ENCODE measurements at places on chromosomes 7 and 10. TPM values are rescaled to one million over a fixed set of nuclear protein-coding genes. Genes with fewer than 3 reads are reported as not detected.
A peak's percentile ranks its signal among the peaks of the same experiment; 100 is the strongest.

SHH gene
- total RNA-seq = not detected

GRCh38 chr7:64429232-64429631, 115.5 kb downstream of the ZNF736 start:
- no peak overlapping the region for H3K27ac ChIP-seq
- H3K27me3 ChIP-seq = no peaks in the 10 kb centered on the region
- no peak overlapping the region for H3K4me3 ChIP-seq

GRCh38 chr10:110209454-110209925, 2.1 kb downstream of the MXI1 start:
- H3K27me3 ChIP-seq = no peaks in the 10 kb centered on the region
- no peaks in the 10 kb centered on the region for H3K36me3 ChIP-seq
- peaks cover 45% of the 10 kb centered on the region for H3K4me1 ChIP-seq
- DNase-seq = peak; percentile 79
- H3K27ac ChIP-seq = peak overlapping the region; percentile 92

WBP1L gene
- 39.3 TPM for total RNA-seq

DNA sequence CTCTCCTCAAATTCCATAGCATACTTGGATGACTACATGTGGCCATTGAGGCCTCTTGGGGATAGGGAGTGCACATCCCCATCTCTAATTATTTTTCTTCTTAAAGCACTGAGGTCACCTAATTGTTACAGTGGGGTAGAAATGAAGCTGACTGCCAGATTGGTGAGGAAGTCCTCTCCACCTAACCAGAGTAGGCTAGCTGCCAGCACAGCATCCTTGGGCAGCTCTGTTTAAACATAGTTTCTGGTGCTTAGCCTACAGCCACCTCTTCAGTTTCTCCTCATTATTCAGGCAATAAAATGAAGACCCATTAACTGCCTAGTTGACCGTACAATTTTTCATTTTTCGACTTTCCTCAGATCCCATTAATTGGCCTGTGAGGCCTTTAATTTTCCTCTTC, 104.6 kb downstream of the MLLT10 start:
- no peaks in the 10 kb centered on the region for H3K4me1 ChIP-seq
- H3K27me3 ChIP-seq = no peaks in the 10 kb centered on the region
- DNase-seq = no peak

GRCh38 chr7:84924353-84924752, 262.5 kb downstream of the SEMA3D start:
- H3K27ac ChIP-seq = no peak overlapping the region
- H3K4me3 ChIP-seq = no peak overlapping the region
- no peak for DNase-seq
- H3K4me1 ChIP-seq = no peaks in the 10 kb centered on the region
- H3K36me3 ChIP-seq = no peaks in the 10 kb centered on the region

TBC1D12 gene
- total RNA-seq = 0.30 TPM

MOGAT3 gene
- total RNA-seq = not detected

- no peaks in the 10 kb centered on the region for H3K4me1 ChIP-seq
- no peak overlapping the region for H3K27ac ChIP-seq
- H3K4me3 ChIP-seq = no peak overlapping the region
- H3K36me3 ChIP-seq = no peaks in the 10 kb centered on the region
- no peak for DNase-seq
- no peaks in the 10 kb centered on the region for H3K27me3 ChIP-seq
These were observed 114.0 kb downstream of the RAB18 start for GRCh38 chr10:27618036-27618615.

OR2A1 gene
- total RNA-seq = not detected

PAPSS2 gene
- total RNA-seq = 0.42 TPM

SMIM30 gene
- total RNA-seq = 21.8 TPM

DNA sequence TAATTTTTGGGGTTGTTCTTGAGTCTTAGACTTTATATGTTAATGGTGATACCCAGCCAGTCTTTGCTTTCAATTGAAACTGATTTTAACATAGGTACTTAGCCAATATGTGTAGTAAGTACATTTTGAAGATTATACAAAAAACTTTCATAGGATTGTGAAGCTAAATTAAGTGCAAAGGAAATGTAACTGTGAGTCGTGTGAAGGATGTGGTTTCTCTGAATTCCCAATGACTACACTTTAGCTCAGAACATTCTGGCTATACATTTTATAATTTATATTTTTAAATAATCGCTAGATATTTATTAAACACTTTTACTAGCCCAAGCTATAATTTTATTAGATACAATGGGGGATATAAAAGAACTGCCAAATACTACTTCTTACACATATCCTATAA, 359.3 kb downstream of the PCLO start:
- no peaks in the 10 kb centered on the region for H3K27me3 ChIP-seq
- no peak overlapping the region for H3K27ac ChIP-seq
- no peaks in the 10 kb centered on the region for H3K36me3 ChIP-seq
- no peaks in the 10 kb centered on the region for H3K4me1 ChIP-seq
- no peak overlapping the region for H3K4me3 ChIP-seq

LDB3 gene
- 0.08 TPM for total RNA-seq

DNA sequence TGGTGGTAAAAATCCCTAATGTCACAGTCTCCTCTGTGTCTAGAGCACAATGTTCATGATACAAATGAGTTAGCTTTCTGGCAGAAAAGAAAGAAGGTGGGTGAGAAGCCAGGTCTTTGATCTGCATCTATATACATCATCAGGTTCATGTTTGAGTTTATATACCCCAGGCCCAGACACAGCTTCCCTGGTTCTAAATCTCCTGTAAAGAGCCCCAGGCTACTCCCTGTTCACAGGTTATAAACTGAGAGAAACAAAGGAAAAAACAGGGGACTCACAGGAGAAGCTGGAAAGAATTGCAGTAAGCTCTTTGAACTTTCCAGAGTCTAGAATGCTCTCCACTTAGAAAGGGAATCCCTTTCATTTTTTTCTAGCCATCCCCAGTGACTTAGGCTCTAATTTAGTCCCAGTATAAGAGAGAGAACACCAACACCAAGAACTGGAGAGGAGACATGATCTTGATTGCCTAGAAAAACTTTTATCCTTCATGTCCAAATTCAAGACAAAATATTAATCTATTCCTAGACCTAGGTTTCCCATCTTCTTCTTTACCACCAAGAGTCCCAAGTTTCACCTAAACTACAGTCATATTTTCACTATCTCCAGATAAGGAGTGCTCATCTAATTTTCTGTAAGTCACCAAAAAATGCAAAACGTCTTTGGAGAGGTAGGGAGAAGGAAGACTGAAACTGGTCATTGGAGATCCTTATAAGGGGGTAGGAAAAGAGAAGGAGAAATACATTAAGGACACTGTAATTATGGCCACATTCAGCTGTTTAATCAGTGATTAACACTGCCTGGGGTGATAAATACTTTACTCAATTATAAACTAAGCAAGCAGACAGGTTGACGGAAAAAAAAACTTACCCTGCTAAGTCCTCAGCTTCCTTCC, 469 bp downstream of the MSS51 start:
- H3K4me1 ChIP-seq = peaks cover 15% of the 10 kb centered on the region
- no peak for DNase-seq
- no peak overlapping the region for H3K27ac ChIP-seq
- H3K4me3 ChIP-seq = no peak overlapping the region
- peaks cover 5% of the 10 kb centered on the region for H3K36me3 ChIP-seq

NPC1L1 gene
- 0.23 TPM for total RNA-seq

DNA sequence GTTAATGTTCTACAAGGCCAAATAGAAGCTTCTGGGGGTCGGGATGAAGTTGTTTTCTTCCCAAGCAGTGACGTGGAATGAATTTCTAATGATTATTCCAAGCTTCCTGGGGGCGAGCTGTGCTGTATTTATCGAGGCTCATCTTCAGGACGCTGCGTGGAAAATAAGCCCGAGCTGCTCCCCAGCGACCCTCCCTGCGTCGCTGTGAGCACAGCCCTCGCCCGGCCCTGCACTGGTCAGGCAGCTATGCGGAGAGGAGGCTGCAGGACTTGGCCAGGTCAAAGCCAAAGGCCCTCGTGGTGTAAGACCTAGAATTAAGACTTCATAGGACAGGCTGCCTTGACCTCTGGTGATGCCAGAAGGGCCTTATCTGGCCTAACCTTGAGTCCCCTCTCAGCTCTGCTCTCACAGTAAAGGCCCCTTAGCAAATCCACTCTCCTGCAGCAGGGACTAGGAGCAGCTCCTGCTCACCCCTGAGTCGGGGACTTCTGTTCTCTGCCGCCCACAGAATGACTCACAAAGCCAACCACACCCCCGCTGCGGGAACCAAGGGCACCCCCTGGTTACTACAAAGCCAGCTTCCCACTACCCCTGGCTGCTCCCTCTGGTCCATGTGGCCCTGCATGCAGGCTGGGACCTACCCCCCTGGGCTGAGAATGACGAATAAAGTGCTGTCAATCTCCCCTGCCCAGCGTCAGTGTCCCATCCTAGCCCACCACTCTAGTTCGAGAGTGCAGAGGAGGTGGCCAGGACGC, 501.6 kb downstream of the TCERG1L start:
- no peak overlapping the region for H3K4me3 ChIP-seq
- no peaks in the 10 kb centered on the region for H3K27me3 ChIP-seq
- no peak overlapping the region for H3K27ac ChIP-seq
- no peaks in the 10 kb centered on the region for H3K36me3 ChIP-seq

DNA sequence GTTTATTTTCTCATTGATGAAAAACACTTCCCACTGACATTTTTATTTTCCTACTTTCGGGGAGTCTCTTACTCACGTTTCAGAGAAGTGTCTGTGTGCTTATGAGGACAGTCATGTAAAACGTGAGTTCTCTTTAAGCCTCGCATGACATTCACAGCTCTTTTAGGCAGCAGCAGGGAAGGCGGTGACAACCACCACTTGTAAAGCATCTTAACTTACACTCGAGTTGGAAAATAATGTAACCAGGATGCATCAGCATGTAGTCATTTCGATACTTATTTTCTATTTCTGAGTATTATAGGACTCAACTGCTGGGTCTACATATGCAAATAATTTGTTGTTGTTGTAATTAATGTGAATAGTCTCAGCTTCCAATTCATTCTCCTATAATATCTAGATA, 153.6 kb downstream of the SEMA3D start:
- H3K27ac ChIP-seq = no peak overlapping the region
- H3K4me1 ChIP-seq = no peaks in the 10 kb centered on the region
- no peak for DNase-seq
- no peak overlapping the region for H3K4me3 ChIP-seq
- no peaks in the 10 kb centered on the region for H3K27me3 ChIP-seq

IFIT1B gene
- not detected for total RNA-seq

- H3K4me3 ChIP-seq = no peak overlapping the region
- no peaks in the 10 kb centered on the region for H3K4me1 ChIP-seq
- H3K36me3 ChIP-seq = no peaks in the 10 kb centered on the region
- no peak for DNase-seq
These were observed 344.9 kb upstream of the MKI67 start for GRCh38 chr10:128471151-128471550.

DNA sequence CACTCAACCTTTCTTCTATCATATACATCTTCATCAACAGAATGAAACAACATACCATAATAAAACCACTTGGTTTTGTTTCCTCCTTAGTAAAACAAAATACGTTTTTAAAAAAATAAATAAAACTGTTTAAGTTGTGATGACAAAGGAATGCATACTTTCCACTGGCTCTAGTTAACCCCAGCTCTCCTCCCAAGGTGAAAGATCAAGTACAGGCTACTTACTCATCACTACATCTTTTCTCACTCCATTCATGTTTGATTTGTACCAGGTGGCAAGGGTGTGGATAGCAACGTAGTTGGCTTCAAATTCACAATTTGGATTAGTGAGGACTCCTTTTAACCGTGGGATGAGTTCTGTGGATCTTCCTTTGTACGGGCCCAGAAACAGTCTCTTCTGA, 14.7 kb downstream of the OGA start:
- no peak overlapping the region for H3K4me3 ChIP-seq
- H3K4me1 ChIP-seq = peaks cover 38% of the 10 kb centered on the region
- H3K27me3 ChIP-seq = no peaks in the 10 kb centered on the region
- H3K27ac ChIP-seq = no peak overlapping the region
- no peak for DNase-seq

NXPH1 gene
- not detected for total RNA-seq

- H3K27me3 ChIP-seq = no peaks in the 10 kb centered on the region
- no peak overlapping the region for H3K27ac ChIP-seq
- no peak overlapping the region for H3K4me3 ChIP-seq
- no peaks in the 10 kb centered on the region for H3K36me3 ChIP-seq
- DNase-seq = no peak
These were observed 22.1 kb downstream of the SVIL start for GRCh38 chr10:29612657-29613056.

GRCh38 chr10:110267276-110267675, 37.4 kb downstream of the SMNDC1 start:
- H3K27ac ChIP-seq = no peak overlapping the region
- H3K36me3 ChIP-seq = no peaks in the 10 kb centered on the region
- H3K4me1 ChIP-seq = peaks cover 26% of the 10 kb centered on the region
- H3K4me3 ChIP-seq = no peak overlapping the region
- DNase-seq = no peak

Data from CD4-positive, alpha-beta memory T cell (primary cell).